Activated T-cell treated with anti-CD3 and anti-CD28 coated beads for 24 hours (primary cell): ENCODE measurements at places on chromosomes 5 and 9.

- no peak for DNase-seq
Observed at GRCh38 chr5:132471944-132472343, 18.6 kb downstream of the IRF1 start.

GRCh38 chr5:51271261-51271660 lies 112.0 kb upstream of the ISL1 start:
- DNase-seq, result no peak

DNA sequence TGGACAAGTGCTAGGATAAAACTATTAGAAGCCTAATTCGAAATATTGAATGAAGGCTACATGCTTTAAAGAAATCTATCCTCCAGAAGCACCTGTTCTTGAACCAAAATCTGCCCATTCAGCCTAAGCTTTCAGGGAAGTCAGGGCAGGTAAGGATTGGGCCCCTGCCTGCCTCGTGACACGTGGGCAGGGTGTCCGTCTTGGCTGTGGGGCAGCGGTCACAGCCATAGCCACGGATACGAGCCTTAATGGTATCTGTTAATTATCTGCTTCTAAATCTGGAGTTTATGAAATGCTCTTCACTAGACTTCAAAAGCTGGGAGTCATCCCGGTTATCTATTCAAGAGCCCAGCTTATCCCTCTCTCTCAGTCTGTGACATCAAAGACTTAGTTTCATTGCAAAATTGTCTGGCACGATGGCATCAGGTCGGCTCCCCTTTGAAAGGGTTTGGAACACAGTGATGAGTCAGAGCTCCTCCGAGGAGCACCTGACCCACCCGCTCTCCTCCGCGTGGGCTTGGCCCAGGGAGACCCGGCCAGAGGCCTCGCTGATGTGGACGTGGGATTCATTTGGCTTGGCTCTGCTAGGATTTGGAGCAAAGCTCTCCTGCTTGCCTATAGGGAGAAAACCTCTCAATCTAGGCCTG lies 135.9 kb downstream of the MACROH2A1 start:
- DNase-seq, result no peak

- no peak for DNase-seq
Observed at GRCh38 chr5:137486707-137487106, 12.4 kb downstream of the SPOCK1 start.

GRCh38 chr5:115709585-115709984 lies 83.7 kb upstream of the TMED7 start:
- no peak for DNase-seq

DNA sequence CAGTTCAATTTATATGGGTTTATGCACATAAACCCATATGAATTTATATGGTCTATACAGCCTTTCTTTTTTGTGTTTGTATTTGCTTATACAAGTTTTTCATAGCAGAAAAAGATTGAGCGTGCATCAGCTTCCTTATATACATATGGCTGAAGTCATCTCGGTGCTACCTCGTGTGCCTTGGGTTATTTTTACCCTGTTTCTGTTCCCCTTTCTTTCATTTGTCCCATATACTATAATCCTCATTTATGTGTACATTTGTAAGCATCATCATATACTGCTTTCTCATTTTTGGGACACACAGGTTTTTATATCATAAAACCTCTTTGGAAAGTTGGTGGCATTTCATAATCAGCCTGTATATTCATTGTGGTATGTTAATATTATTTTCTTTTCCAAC lies 107.8 kb upstream of the ADAMTSL1 start:
- no peak for DNase-seq

- DNase-seq, result no peak
Observed at GRCh38 chr9:112555844-112556482, 69.3 kb downstream of the KIAA1958 start.

GRCh38 chr5:24365406-24365805 lies 279.4 kb downstream of the CDH10 start:
- no peak for DNase-seq

- no peak for DNase-seq
Observed at GRCh38 chr9:89109666-89110065, 69.0 kb downstream of the SHC3 start.

DNA sequence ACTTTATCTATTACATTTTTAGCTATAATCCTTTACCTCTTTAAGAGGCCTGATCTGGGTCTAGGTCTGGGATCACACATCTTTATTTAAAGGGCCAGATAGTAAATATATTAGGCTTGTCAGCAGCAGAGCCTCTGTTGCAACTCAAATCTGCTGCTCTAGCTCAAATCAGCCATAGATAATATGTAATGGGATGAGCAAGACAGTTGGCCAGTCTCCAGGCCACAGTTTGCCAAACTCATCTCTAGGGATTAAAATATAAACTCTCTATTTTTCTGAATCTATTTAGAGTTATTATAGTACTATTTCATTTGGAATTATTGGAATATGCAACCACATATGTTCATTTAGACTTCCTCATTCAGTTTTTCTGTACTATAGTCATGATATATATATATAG lies 115.9 kb upstream of the MINAR2 start:
- DNase-seq, result no peak

DNA sequence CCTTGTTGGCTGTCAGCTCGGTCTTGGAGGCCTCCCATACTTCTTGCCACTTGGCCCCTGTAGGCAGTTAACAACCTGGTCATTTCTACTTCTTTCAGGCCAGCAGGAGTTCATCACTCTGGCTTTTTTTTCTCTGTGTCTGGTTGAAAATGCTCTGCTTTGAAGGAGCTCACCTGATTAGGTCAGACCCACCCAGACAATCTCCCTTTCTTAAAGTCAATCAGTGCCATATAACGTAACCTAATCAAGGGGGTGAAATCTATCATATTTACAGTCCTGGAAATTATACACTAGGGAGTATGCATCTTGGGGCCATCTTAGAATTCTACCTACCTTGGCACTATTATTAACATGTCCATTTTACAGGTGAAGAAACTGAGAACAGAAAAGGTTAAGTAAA lies 155.4 kb downstream of the SREK1 start:
- no peak for DNase-seq

GRCh38 chr5:141637767-141638419 lies 1.1 kb downstream of the RELL2 start:
- peak; percentile 41 for DNase-seq

- no peak for DNase-seq
Observed at GRCh38 chr5:136057401-136058038, 28.7 kb downstream of the TGFBI start.

DNA sequence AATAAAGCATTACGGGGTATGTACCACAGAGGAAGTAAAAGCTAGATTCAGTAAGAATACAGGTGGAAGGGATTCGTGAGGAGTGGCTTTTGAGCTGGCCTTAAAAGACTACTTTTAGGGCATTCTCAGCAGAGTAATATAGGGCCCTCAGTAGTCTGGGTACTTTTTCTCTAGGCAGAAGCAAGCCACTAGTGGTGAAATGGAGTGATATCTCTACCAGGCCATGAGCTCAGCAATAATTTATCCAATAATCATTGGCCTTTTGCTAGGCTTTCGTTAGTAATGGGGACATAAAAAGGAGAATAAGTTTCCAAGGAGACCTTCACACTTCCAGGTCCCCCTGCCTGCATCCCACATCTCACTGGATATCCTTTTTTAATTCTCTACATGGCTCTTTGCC lies 1.7 kb downstream of the POLR3G start:
- no peak for DNase-seq

GRCh38 chr5:4188704-4189103 lies 593.1 kb downstream of the IRX1 start:
- DNase-seq, result no peak

DNA sequence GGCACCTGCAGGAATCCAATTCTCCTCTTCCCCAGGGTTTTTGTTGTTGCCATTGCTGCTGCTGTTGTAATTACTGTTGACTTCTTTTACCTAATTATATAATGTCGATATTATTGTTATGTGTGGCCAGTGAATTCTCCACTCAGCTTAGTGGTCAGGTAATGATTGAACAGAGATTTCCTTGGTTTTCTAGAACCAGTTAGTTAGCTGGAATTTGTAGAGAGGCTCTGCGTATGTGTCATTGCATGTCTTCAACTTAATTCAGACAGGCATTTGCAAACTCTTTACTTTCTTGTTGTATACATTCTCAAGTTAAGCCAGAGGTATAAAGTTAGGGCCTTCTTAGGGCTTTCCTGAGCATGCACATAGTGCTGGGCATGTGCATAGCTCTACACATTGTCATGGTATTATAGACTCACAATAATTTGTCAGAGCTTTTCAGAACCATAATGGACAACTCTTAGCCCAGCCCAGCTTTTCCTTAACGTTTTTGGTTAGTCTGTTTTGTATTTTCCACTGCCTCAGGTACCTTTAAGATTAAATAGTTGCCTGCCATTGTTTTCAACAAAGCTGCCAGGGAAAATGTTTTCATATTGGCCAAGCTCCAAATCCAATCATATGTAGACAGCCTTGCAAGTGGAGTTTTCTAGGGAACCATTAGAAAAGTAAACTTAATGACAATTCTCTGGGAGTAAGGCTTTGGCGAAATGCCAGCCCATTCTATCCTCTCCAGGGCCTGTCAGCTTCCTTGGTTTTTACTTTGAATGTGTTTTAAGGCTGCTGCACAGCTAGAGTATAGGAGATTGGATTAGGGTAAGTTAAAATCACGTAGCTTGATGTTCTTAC lies 68.1 kb downstream of the UBE2R2 start:
- no peak for DNase-seq

- DNase-seq, result no peak
Observed at GRCh38 chr9:129145841-129146292, 32.2 kb downstream of the IER5L start.

GRCh38 chr9:135036861-135037465 lies 50.5 kb upstream of the OLFM1 start:
- DNase-seq, result no peak

GRCh38 chr9:81687521-81688261 lies 1.7 kb downstream of the TLE1 start:
- no peak for DNase-seq

DNA sequence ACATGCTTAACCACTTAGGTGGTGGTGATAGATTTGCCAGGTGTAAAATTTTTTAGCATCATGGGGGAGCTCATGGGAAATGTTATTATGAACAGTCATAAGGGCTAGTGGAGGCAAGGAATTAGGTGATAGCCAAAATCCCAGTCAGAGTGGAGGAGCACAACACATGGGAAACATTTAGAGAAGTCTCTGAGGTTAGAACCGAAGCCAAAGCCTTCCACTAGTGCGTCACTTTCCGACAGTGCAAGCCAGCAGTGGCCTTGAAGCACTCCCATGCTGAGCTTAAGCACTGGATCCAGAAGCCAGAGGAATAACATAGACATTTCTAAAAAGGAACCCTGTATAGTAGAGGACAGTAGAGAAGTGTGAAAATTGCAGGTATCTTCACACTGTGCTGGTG lies 101.5 kb upstream of the SNX2 start:
- DNase-seq, result no peak

DNA sequence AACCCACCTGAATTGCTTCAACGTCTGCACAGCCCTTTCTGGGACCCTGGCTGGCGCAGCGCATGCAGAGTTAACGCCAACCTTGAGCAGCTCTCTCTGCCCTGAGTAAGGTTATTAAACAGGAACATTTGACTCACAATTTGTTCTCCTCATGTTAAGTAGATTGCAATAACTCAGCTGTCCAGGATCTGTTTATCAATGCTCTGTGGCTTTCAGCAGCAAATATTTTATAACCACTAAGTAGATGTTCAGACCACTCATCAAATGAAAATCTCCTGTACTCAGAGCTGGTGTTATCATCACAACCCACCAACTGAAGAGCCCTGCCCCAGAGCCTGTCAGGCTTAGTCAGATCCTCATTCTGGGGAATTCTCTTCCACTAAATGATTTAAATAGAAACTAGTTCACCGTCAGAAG lies 403.0 kb downstream of the ZNF608 start:
- no peak for DNase-seq

DNA sequence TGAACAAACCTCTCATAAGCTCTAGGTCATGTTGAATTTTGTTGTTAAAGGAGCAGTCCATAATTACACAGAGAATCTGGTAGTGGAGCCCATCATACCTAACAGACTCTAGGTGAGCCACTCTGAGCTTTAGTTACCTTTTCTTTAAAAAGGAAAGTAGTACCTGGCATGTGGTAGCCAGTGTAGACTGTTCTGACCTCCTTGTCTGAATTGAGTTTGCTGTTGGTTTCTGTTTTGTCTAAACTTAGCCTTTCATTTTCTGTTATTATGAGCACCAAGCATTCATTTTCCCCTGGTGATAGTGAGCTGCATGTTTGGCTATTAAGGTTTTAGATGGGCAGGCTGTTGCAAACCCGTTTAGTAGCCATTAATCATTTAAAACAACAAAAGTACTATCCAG lies 112.2 kb downstream of the MAST4 start:
- DNase-seq, result no peak

GRCh38 chr5:134877159-134877558 lies 3.0 kb downstream of the TXNDC15 start:
- no peak for DNase-seq

- DNase-seq, result no peak
Observed at GRCh38 chr9:84001621-84002020, 21.0 kb downstream of the RMI1 start.

- no peak for DNase-seq
Observed at GRCh38 chr5:171166766-171167165, 142.3 kb upstream of the TLX3 start.

DNA sequence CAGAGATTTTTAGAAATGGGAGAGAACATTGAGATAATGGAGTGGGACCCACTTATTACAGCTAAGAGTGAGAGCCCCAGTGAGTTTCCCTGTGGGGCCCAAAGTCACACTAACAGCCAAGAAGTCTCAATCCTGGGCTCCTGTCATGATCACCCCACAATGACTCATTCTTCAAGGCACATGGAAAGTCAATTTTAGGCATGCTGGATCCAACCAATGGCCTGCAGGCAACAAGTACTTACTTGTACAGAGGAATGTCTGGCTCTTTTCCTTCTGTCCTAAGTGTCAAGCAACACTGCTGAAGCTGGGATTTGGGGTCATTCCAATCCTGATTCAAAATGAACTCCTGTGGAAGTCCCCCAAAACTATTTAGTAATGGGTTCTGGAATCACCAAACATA lies 123.1 kb downstream of the DROSHA start:
- no peak for DNase-seq

DNA sequence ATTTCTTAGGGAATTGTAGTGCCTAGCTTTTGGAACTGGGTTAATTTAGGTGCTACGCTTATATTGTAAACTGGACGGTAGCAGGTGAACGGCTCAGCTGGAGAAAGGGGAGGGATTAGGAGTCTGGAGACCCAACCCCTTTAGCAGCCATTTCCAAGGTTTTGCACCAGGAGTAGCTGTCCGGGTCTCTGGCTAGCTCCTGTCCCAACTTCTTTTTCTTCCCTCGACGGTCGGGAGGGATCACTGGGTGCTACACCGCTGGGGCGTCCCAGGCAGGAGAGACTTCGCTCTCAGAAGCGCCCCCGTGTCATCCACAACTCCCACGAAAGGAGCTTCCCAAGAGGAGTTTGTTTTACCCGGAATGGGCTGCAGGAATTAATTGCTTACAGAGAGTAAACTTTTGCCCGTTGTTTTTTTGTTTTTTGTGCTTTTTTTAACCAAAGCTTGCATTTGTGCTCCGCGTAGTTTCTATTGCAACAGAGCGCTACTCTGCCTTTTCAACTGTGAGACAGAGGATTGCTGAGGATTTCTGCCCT lies 1640.9 kb upstream of the C9orf72 start:
- no peak for DNase-seq
